Activated CD4-positive, alpha-beta T cell treated with anti-CD3 and anti-CD28 coated beads for 36 hours (primary cell): ENCODE measurements at places on chromosomes 7 and 10. TPM values are rescaled to one million over a fixed set of nuclear protein-coding genes. Genes with fewer than 3 reads are reported as not detected.
A peak's percentile ranks its signal among the peaks of the same experiment; 100 is the strongest.

GAD2 gene
- total RNA-seq = not detected

CHST12 gene
- total RNA-seq = 1.9 TPM

LRRN3 gene
- 6.7 TPM for total RNA-seq

DNA sequence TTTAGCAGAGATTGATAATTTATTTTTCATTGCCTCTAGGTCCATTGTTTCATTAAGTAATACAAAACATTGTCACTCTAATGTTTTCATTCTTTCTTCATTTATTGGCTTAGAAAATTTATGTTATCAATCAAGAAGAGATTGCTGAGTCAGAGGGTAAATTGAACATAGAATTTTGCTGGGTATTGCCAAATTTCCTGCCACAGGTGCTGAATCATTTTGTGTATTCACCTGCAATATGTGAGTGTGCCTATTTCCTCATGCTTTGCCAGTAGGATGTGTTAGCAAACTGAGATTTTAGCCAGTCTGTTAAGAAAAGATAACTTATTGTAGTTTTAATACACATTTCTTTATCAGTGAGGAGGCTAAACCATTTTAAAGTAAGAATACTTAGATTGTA is 38.0 kb downstream of the MARCHF5 start:
- DNase-seq = no peak

DNA sequence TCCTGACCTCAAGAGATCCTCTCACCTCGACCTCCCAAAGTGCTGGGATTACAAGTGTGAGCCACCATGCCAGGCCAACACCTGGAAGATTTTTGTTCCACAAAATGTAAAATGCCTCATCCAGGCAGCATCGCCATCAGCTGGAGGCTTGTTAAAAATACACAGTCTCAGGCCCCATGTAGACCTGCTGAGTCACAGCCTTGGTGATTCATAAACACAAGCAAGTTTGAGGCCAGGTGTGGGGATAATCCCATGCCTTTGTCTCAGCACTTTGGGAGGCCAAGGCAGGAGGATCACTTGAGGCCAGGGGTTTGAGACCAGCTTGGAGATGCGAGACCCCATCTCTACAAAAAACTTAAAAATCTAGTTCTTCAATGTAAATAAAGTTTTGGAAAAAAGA is 49.1 kb upstream of the FOXK1 start:
- DNase-seq = peak; percentile 56

SP4 gene
- total RNA-seq = 22.8 TPM

DNA sequence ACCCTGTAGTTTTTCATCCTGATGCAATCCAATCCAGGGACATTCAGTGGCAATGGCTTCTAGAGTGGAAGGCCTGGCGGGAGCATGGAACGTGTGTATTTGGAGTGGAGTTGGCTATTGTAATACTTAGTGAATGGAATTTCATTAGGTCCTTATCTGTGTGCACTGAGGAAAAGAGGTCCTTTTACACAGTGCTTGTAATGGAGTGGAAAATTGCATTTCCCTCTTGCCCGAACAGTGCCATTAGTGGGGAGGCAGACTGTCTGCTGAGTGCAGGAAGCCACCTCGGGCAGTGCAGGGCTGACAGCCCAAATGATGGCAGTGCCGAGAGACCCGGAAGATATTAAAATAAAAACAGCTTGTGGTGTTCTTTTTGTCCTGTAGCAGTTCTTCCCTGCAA is 786.6 kb downstream of the LRMDA start:
- no peak for DNase-seq

ZNF488 gene
- total RNA-seq = 0.70 TPM

DNA sequence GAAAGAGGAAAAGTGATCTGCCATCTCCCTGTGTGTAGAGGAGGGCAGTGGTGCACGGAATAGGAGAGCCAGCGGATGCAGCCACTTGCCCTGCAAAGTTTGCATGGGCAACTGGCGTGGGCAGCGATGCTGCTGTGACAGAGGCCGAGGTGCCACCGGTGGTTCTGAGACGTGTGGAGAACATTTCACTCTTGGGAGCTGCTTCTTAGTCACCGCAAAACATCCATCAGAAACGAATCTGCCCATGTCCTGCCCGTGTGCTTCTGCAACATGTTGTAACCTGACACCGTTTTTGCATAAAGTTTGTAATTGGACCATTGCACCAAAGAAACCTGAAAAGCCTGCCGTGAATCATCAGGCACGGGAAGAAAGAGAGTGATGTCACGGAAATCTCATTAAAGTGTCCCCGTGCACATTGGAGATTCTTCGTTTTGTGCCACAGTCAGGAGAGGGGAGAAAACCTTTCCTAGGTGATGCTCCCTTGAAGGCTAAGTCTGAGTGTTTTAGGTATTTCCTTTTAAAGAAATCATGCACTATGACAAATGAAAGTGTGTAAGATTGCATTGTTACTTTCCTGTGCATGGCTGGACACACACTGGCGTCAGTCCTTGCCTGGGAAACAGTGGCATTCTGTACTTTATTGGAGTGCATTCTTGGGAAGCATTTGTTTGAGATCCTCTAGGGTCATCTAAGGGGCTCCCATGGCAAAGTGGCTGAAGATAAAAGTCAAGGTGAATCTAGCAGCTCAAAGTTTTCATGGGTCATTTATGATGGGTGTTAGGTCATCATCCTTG is 302.6 kb downstream of the KLF6 start:
- peak; percentile 18 for DNase-seq

DNA sequence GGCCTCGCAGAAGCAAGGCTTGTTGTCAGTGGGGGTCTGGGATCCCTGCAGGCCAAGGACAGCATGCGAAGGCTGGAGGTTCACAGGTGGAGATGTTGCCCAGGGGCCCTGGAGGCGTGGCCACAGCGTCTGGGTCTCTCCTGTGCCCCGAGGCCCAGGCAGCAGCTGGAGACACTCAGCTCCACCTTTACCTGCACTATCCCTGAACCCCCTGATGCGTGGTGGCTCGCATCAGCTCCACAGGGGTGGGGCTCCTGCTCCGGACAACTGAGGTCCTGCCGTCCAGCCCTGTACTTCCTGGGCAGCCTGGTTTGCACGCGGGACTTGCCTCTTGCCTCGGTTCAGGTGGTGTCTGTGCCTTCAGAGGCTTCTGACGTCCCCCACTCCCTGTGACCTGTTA is 54.6 kb upstream of the ZNF32 start:
- no peak for DNase-seq

- no peak for DNase-seq
Observed at GRCh38 chr7:140404565-140405065, 757 bp downstream of the RAB19 start.

GRCh38 chr10:73032536-73032935 is 64.1 kb downstream of the P4HA1 start:
- no peak for DNase-seq

SERPINE1 gene
- 0.07 TPM for total RNA-seq

- DNase-seq = no peak
Observed at GRCh38 chr7:974172-974571, 1.2 kb downstream of the COX19 start.

OR6V1 gene
- total RNA-seq = not detected

DNA sequence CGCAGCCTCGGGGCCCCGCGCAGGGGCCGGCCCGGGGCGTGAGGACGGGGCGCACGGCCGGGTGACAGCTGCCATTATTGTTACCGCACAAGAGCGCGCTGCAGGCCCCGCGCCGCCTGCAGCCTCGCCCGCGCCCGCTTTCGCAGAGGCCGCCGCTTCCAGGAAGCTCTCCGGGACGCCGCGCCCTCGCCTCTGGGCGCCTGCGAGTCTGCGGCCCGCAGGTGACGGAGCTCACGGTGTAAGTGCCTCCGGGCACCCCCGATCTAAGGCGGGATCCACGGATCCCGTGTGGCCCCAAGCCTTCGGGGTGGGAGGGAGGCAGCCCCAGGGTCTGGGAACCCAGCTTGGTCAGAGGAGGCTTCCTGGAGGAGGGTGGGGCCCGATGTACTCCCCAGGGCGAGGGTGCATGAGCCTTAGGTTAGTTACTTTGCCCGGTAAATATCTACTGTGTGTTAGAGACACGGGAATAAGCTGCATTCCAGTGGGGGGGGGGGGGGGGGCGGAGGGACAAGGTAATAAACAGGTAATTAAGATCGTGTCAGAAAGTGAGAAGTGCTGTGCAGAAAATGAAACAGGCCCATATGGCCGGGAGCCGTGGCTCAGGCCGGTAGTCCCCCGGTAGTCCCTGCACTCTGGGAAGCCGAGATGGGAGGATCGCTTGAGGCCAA is 638 bp downstream of the IQCE start:
- DNase-seq = peak; percentile 66

CD36 gene
- not detected for total RNA-seq

DNA sequence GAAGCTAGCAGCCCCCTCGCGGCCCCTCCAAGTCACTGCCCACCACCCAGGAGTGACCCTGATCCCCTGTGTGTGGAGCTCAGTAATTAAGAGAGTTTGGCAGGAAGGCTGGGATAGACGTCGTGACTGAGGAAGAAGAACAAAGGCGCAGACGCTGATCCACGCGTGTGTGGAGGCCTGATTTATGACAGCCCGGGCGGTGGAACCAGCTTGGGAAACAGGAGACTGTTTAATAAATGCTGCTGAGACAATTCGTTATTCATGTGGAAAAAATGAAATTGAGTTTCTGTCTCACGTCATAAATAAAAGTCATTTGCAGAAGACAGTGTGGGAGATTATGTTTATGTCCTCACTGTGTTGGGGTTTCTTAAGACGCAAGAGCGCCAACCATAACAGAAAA is 130.8 kb downstream of the ELFN1 start:
- no peak for DNase-seq

DNA sequence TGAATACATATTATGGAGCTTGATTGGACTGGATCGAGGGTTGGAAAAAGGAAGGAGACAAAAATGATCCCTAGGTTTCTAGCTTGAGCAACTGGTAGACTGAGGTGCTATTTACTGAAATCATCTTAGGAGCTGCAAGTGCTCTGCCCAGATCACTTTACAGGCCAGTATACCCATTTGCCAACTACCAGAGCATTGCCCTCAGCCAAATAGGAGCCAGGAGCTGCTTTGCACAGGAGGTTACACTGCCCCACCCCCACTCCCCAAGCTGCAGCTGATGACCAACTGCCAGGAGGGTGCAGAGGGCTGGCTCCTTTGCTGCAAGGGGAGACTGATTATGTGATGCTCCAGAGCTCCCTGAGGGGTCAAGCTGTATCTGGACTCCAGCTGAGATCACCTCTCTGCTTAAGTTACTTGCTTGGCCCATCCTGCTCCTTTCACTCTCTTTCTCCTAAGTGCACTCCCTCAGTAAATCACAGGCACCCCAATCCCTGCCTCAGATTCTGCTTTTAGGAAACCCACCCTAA is 275.4 kb downstream of the ZEB1 start:
- DNase-seq = no peak

DNA sequence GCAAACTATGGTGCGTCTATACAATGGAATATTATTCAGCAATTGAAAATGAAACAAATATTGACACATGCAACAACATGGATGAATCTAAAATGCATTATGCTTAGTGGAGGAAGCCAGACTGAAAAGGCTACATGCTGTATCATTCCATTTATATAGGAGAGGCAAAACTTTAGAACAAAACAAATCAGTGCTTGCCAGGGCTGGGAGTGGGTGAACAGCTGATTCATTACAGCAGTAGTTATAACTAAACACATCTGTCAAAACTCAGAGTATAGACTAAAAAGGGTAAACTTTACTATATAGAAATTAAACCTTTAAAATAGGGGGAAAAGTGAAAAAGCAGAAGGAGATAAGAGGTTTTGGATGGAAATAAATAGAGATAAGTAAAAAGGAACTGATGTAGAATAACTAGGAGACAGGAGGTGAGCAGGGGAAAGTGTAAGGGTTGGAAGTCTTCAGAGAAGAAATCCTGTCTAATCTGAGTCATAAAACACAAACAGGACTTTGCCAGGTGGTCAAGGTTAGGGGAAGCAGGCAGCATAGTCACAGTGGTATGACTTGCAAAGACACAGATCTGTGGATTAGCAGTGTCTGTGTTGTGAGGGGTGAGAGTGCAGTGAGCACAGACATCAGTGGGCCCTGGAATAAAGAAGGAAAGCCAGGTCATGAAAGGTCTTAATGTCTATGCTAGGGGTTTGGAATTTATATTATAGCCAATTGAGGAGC is 349.8 kb downstream of the PHTF2 start:
- DNase-seq = no peak

ATRNL1 gene
- 0.21 TPM for total RNA-seq

- DNase-seq = no peak
Observed at GRCh38 chr7:100680576-100681271, 7.2 kb downstream of the GNB2 start.

CRHR2 gene
- total RNA-seq = not detected

GLI3 gene
- total RNA-seq = 0.18 TPM

CABCOCO1 gene
- not detected for total RNA-seq

PNLIPRP1 gene
- not detected for total RNA-seq

GRCh38 chr7:68015978-68016532 is 1019.4 kb downstream of the TYW1 start:
- DNase-seq = no peak

DNA sequence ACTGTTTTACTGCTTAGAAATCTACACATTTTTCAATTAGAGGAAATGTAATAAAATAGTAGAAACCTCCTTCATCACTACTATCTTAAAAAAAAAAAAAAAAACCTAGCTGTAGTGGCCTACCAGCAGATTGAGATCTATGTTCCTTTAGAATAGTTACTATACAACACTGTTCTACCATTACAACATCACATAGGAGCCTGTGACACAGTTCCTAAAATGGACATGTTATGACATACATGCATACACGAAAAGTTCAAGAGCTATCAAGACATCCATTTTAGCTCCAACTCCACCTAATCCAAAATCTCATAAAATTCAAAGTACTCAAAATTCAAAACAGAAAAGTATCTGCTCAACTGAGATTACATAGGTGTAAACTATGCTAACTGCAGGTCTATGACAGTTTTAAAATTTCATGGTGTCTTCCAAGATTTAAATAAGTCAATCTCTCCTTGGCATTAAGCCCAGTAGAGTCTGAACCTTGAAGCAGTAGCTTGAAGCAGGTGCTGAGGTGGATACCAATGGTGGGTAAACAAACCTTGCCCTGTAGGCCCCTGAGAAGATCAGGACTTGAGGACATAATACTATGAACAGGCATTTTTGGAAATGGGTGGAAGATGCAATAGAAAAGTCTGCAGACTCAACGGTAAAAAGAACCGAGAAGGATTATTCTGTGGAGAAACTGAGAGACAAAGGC is 17.0 kb downstream of the CACUL1 start:
- no peak for DNase-seq

DNA sequence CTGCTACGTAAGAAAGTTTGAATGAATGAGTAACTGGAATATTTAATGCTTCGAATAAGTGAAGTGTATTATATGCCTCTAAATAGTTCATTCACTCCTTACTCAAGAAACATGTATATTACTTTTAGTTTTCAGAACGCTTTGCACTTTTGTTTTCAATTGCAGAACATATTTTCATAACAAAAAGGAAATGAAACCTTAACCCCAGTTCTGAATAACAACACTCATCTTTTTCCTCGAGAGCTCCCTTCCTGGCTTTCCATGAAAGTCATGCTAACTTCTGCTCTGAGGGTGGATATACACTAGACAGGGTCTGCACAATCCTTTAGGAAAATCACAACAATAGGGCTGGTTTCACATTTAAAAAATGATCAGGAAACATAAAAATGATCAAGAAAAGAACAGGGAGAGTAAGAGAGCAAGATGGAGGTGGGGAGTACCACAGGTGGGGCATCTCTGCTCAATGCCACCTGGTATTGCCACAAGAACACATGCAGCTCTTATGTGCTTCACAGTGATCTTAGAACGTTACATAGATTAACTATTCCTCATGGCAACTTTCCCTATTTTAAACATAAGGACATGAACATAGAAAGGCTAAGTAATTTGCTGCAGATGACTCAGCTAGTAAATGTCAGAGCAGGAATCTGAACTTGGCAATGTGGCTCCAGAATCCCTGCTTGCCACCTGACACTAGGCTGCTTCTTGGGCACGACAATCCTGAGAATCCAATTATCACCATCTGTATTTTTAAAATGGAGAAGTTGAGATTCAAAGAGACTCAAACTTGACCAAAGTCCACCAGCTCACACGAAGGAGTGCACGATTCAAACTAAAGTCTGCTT is 219.5 kb upstream of the AOAH start:
- DNase-seq = no peak
